ENCODE measurements at places on chromosomes 16 and 17.

DNA sequence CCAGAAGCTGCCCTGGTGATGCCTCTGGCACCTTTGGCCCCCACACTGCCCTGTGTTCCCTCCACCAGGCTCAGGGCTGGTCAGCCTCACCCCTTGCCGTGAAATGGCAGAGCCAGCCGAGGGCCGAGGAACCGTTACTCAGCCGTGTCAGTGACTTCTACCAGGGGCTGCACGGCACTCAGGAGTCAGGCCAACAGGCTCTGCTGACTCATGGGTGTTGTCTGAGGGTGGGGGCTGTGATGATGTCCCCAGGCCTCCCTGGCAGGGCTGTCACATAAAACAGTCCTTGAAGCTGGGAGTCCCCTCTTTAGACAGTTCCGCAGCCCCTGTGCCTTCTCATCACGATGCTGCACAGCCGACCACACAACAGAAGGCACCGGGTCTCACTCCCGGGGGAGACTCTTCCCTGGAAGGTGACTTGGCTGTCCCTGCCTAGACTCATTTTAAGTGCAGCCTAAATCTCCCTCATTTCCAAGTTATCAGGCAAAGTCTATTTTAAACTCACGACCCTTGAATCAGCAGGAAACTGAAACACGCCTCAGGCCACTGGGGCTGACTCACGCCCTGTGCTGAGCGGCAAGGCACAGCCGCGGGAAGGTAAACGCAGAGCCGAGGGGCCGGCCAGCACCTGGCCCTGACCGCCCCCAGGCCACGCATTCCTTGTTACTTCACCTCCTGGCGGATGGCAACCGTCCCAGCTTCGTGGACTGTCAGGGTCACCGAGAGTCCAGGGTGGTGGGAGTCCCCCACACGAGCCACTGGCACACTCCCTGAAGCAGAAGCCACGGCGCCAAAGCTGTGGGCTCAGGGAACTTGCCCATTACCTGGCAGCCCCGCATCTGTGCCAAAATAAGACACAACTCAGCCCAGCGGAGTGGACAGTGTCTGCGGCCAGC lies 102.6 kb downstream of the ZNF778 start:
- peak; percentile 59 for DNase-seq

DNA sequence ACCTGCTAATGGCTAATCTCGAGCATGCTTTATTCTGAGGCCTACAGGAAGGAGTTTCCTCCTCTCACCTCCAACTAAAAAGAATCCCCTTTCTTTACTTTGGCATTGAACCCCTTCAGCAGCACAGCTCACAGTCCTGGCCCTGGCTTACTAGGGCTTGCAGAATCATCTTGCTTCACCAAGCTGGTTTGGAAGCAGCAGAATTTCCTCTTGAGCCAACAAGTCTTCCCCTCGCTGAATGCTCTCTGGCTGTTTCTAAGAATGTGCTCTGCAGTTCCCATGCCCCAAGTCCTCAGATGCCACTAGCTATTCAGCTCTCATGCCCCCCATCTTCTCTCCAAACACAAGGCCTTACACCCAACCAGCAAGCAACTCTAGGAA lies 271.2 kb downstream of the NTN1 start:
- DNase-seq = no peak

GRCh38 chr17:8052256-8053252 lies 13.7 kb downstream of the ALOX15B start:
- no peak for DNase-seq

GRCh38 chr16:55048745-55049144 lies 118.1 kb downstream of the IRX5 start:
- DNase-seq = peak; percentile 32

DNA sequence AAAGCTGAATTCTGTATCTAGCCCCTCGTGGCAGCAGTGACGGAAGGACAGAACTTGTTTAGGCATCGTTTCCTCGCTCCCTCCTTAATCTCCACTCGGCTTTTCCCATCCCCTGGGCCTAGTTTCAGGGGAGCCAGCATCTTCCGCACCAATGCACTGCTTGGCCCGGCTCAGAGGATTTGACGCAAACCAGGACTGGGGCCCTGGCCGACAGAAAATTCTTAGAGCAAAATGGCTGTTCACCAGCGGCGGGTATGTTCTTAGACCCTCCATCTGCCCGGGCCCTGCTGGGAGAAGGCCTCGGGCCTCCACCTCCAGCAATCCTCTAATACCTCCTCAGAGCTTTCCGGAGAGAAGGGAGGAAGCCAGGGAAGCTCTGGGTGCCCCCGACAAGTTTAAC lies 54.6 kb downstream of the TBC1D16 start:
- peak; percentile 53 for DNase-seq

DNA sequence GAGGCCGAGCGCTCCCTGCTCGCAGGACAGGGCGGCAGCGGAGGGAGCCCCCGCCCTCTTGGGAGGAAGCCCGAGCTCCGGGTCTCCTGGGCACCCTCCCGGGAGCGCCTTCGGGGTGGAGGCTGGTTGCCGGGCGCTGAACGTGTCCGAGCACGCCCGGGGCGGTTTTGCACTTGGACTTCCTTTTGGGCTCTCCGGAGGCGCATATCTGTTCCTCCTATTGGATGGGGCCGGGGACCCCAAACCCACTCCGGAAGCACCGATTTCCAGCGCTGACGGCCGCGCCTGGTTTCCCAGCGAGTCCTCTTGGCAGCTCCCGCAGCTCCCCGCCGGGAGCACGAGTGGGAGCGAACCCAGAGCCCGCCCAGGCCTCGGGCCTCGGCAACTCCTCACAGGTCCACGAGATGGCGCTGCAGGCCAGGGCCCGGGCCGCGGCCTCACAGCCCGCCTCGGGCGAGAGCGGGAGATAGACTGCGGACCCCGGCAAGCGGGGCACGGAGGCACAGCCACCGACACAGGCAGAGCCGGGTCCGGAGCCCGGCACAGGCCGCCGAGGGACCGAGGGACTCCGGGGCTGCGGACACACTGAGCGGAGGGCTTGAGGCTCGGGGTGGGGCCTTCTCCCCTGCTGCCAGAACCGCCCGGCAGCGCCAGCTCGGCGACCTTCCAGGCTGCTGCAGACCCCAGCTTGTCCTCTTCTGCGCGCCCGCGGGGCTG lies 12.7 kb downstream of the TBX2 start:
- DNase-seq = peak; percentile 96

GRCh38 chr16:11507991-11508390 lies 78.7 kb downstream of the LITAF start:
- DNase-seq = no peak

GRCh38 chr17:15650741-15651582 lies 31.5 kb upstream of the FBXW10B start:
- no peak for DNase-seq

- DNase-seq = no peak
Measured at GRCh38 chr16:54846766-54847165, 83.9 kb upstream of the IRX5 start.

DNA sequence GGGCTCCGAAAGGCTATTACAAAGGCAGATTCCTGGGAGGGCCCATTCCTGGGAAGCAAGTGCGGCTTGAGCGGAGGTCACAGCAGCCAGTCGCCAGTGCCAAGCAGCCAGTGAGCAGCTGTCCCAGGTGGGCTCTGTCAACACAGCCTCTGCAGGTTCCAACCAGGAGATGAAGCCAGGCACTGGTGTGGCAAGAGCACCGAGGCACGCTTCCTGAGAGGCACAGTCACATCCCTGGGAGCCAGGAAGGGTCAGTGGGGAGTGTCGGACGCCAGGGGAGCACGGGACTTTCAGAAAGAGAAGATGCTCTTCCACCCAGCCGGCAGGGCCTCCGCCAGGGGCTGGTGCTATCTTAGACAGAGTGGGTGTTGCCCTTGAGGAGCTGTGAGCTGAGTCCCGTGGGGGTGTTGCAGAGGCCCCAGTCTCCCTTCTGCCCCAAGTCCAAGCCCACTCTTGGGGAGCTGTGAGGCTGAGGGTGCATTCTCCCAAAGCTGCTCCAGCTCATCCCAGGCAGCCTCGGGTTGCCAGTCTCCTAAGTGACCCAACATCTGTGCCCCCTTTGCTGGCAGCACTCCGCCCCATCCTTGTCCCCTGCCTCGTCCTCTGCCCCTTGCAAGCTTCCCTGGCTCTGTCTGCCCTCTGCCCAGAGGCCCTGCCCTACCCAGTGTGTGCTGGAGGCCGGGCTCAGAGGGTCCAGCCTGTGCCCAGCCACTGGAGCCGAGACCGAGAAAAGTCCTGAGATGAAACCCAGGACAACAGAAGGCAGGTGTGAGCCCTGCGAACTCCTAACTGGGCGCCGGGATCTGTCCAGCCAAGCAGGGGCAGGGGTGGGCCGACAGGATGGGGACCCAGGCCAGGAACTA lies 6.6 kb downstream of the UBALD1 start:
- DNase-seq = no peak

- no peak for DNase-seq
Measured at GRCh38 chr16:14121872-14122271, 50.8 kb downstream of the MRTFB start.
